AML-193 (cell line): ENCODE measurements at places on chromosomes 4 and X.

GRCh38 chrX:39693298-39693697 is 404.5 kb downstream of the BCOR start:
- no peak for DNase-seq

DNA sequence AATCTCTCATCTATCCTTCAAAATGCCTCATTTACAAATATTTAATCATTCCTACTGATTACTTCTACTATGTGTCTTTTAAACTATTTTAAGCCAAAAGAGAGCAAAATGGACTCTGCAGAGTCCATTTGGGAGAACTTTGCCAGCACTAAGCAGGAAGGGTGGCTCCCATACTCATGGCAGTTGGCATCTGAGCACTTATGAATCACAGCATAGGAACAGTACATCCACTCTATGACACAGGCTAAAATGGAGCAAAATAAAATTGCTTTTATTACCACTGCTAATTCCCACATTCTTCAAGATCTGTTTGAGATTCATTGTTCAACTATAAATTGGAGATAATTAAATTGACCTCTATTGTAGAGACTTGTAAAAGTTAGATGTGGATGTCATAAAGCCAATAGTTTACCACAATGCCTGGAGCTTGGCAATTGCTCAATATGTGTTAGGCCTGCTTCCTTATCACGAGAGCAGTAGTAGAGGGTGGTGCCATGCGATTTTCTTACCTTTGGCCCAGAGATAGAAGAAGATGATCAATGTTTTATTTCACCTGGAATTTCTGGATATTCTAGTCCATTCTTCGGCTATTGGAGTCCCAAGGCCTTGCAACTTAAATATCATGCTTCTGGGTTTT is 19.1 kb downstream of the HPGD start:
- no peak for DNase-seq

- DNase-seq, result no peak
These were observed 93.8 kb downstream of the C4orf51 start for GRCh38 chr4:145773581-145774234.

- no peak for DNase-seq
These were observed 15.8 kb downstream of the EFNB1 start for GRCh38 chrX:68844581-68844980.

DNA sequence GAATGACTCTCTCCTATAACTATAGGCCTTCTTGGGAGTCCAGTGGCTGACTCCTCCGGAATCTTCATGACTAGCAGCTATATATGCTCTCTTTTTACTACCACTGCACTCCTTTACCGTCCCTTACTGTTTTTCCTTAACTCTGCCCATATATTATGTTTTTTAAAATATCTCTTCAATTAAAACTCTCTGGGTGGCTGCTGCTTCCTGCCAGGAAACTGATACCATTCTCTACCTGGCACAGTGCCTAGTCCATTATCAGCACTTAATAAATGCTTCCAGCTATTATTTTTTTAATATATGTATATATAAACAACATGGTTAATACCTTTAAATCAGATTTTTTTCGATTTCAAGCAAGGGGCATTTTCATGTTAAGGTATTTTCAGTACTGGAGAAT is 136.6 kb upstream of the FAM47B start:
- no peak for DNase-seq
